HL-60 (cell line): ENCODE measurements at places on chromosomes 4 and X.

- DNase-seq = no peak
These were observed at the start of gene FHDC1 for GRCh38 chr4:152935631-152936445. Gene FHDC1 (plus strand): TSS chr4:152936323. CDS start chr4:152943058, 6,735 bp downstream.

DNA sequence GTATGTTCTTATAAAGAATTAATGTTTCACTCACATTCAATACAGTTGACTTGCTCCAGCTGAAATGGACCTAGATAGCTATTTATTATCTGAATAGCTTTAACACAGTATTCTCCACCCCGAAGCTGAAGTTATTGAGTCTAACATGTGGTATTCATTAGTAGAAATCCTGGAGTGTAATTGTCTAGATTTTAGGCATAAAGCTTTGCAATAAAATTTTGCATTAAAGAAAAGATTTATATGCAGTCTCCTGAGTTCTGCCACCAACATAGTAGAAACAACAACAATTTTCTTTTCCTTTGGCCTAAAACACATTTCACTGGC, 90.2 kb upstream of the DCLK2 start:
- no peak for DNase-seq

DNA sequence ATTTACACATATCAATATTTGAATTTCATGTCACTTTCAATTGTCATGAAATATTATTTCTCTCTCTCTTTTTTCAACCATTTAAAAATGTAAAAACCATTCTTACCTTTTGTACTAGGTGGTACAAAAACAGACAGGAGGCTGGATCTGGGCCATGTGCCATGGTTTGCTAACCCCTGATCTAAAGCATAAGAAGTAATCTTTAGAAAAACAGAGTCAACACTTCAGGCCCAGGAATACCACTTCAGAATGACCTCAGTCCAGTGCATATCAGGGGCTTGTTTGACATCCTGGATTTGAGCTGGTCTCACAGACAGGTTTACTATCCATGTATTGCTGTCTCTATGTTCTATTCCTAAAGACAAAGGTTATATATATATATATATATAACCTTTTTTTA, 102.5 kb downstream of the DCHS2 start:
- no peak for DNase-seq

DNA sequence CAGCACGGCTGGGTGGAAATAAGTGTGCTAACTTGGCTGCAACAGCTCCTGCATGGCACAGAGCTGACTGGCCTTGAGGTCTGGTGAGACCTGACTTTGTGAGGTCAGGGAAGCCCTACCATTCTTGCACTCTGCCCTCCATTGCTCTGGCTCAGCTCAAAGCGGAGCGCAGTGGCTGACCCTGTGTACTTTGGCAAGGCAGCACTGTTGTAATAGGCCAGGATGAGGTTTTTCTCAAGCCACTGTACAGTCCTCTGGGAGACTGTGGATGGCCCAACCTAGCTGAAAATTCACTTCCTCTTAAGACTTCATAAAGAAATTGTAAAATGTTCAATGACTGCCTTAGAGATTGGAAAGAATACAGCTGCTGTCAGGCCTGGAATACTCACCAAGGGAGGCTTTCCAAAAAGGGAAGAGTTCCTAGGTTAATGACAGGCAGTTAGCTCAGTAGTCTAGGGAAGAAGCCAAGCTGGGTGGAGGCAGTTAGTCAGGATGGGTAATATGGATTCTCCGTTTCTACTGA, 129.8 kb downstream of the GUCY2F start:
- DNase-seq = no peak

- DNase-seq = no peak
These were observed 27.3 kb downstream of the MND1 start for GRCh38 chr4:153371701-153372234.

DNA sequence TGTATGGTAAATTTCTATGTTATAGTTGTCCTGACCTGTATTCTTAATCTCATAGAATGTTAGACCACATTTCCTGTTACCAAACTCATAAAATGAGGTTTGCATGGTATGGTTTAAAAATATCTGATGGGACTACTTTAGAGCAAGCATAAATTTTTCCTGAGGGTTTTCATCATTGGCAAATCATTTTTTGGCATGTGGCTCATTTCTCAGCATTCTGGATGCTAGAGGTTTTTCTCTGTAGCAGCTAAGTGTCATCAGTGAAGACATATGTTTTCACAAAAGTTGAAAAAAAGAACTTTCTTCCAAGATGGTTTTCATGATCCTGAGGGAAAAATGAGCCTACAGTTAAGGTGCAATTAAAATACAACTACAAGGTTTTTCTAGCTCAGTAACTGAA, 503.5 kb upstream of the FAM47C start:
- no peak for DNase-seq

- no peak for DNase-seq
These were observed 629.5 kb upstream of the AMOT start for GRCh38 chrX:113470166-113470565.

DNA sequence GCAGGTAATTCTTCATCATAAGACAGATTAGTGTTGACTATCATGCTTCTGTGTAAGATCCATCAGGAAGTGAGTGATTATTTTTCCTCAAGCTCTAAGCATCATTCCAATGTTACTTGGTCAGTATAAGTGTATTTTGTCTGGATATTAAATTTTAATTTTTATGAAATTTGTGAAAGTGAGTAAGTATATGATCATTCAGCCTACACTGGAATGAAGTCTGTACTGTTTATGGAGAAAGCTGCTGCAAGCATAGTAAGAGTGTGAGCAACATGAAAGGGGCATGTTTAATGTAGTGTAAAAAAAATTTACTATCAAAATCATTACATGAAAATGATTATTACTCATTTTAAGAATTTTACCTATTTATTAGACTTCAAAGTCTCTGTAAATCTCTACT, 84.8 kb downstream of the IL15 start:
- no peak for DNase-seq

- DNase-seq = no peak
These were observed 905 bp upstream of the GALNTL6 start for GRCh38 chr4:171812333-171812664.

DNA sequence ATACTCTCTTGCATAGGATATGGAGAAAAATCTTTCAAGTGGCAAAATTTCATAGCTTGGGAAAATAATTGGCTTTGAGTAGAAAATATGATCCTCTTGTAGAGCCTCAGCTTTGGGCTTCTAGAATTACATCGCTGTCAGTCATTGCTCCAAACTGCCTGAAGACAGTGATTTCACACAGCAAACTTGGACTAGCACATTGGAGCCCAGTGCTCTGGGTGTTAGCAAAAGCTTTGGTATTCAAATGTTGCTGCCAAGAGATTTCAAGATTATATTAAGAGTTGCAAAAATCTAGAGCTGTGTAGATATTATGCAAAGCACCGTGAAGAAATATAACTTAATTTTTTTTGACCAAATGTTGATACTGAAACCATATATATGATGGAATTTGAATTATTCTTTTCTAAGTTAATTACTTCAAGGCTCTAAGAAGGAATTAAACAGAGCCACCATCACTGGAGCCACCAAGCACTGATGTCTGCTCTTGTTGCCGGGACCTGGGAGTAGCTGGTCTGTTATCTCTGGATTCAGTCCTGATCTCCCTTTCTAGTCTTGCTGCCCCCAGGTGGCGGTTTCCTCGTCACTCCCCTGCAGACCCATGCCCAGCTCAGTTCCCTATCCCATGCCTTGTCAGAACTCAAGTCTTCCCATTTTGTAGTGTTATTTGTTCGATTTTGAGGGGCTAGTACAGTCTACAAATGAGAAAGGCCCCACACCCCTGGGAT, 260.7 kb upstream of the SFRP2 start:
- DNase-seq = no peak

GRCh38 chr4:18458465-18458864, 436.9 kb upstream of the LCORL start:
- no peak for DNase-seq

- no peak for DNase-seq
These were observed 12.3 kb downstream of the PGRMC2 start for GRCh38 chr4:128275346-128275745.

DNA sequence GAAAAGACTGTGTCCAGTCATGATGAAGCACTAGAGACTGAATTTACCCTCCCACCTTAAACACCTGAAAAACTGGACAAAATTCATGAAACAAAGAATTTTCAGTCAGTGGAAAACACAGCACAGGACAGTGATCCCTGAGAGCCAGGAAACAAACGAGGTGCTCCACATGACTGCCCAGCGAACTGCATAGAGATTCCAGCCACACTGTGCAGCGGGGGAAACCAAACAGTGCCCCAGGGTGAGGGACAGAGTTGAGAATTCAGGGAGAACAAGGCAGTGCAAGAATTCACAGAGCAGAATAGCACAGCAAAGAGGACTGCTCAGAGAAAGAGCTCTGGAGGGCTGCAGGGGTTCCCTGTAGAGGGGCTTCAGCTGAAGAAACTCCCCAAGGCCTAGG, 55.5 kb upstream of the SEC24B start:
- no peak for DNase-seq

DNA sequence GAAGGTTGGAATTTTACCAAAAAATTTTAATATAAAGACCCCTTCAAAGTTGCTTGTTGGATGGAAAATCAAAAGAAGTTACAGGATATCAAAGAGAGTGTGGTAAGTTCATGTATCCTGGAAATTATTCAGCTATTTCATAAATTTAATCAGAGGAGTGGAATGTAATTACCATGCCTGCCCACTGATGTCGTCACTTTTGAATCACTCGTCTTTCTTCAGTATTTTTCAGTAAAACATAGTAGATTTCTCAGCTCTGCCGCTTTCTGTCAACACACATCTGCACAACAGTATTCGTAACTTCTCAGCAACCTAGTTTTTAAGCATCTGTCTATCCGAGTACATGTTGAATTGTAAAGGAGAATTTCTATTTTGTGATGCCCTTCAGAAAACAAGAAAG, 2163.0 kb upstream of the AGA start:
- no peak for DNase-seq

- peak; percentile 5 for DNase-seq
These were observed 30.1 kb upstream of the ANAPC4 start for GRCh38 chr4:25346913-25347312.

GRCh38 chrX:9341291-9342201, 123.3 kb upstream of the TBL1X start:
- DNase-seq = peak; percentile 84

GRCh38 chrX:103828529-103828928, 3.5 kb downstream of the RAB9B start:
- DNase-seq = no peak

- no peak for DNase-seq
These were observed 33.1 kb upstream of the GPR34 start for GRCh38 chrX:41655631-41656030.
